ENCODE measurements at places on chromosomes 11 and 22.

GRCh38 chr11:122746050-122746478 lies 90.5 kb downstream of the UBASH3B start:
- peak; percentile 25 for DNase-seq

DNA sequence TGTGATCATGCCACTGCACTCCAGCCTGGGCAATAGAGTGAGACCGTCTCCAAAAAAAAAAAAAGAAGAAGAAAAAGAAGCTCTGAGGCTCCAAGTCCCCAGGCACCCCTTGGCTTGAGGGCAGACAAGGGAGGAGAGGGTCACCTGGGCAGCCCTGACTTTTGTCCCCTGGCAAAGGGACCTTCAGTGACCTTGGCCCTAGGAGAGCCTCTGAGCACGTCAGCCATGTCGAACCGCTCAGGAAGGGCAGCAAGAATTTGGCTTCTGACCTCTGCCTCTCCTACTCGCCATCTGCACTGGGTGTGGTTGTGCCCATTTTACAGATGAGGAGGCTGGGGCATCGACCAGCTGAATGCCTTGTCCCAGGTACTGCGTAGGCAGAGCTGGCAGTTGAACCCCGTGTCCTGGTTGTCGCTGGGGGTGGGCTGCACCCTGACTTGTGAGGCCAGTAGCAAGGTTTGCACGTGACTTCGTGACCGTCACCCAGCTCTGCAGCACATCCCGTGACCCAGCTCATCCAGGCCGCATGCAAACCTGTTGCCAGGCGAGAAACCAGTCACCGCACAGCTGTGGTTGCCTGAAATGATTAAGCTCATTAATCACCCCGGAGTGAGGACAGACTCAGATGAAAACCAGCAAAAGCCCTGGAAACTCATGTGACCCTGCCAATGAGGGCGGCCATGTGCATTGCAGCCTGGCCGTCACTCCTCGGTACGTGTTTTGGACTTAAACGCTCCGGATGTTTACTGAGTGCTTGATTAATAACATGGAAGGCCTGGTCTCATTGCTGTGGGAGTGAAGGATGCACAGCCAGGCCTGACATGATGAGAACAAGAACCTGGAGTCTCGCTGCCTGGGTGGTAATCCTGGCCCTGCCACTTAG lies 47.7 kb upstream of the PPP6R3 start:
- no peak for DNase-seq

GRCh38 chr11:29527391-29527936 lies 489.4 kb downstream of the KCNA4 start:
- DNase-seq: no peak

DNA sequence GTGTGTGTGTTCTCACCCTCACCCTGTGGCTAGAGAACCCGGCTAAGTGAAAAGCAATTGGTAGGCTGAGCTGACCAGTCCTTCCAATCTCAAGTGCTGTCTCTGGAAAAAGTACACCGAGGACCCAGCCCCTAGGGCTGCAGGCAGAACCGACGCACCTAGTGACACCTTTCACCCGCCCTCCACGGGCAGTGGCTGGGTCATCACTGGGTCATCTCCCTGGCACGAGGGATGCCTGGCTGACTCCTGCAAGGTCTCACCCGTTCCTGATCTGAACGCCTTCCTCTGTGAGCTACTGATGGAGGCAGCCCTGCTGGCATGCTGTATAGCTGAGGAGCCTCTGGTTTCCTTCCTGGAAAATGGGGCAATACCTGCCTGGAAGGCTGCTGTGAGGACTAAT lies 311.5 kb downstream of the NTM start:
- no peak for DNase-seq

- no peak for DNase-seq
Observed at GRCh38 chr11:91730620-91731019, 494.0 kb upstream of the FAT3 start.

GRCh38 chr11:115657586-115657985 lies 153.4 kb upstream of the CADM1 start:
- DNase-seq: no peak

DNA sequence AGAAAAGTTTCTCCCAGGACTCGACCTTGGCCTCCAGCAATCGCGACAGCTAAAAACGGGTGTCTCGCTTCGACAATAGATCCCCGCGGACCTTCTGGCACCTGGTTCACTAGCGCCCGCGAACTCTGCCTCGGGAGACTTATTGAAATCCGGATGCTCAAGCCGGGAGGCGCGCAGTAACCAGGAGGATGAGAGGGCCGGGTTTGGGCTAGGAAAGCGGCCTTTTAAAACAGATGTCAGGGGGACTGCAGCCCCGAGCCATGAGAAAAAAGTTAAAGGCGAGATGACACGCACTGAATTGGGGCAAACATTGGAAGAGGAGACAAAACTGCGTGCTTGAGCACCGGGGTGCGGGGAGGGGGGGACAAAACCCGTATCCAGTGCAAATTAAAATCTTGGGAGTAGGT lies 637 bp upstream of the ZBTB16 start:
- no peak for DNase-seq

DNA sequence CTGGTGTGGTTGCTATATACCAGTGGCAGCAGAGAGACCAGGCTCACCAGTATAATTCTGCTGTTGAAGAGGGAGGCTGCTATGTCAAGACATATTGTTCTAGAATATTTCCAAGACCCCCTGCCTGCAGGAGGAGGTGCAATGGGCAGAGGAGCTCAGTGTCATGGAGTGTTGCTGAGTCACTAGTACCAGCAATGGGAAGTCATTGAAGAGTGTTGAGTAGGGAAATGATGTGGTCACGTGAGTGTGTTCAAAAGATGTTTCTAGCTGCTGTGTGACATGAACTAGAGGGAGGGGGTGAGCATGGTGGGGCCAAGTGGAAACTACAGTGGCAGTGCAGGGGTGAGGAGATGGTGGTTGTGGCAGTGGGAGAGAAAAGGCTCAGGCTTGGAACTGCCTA lies 76.3 kb upstream of the BIRC3 start:
- DNase-seq: no peak

DNA sequence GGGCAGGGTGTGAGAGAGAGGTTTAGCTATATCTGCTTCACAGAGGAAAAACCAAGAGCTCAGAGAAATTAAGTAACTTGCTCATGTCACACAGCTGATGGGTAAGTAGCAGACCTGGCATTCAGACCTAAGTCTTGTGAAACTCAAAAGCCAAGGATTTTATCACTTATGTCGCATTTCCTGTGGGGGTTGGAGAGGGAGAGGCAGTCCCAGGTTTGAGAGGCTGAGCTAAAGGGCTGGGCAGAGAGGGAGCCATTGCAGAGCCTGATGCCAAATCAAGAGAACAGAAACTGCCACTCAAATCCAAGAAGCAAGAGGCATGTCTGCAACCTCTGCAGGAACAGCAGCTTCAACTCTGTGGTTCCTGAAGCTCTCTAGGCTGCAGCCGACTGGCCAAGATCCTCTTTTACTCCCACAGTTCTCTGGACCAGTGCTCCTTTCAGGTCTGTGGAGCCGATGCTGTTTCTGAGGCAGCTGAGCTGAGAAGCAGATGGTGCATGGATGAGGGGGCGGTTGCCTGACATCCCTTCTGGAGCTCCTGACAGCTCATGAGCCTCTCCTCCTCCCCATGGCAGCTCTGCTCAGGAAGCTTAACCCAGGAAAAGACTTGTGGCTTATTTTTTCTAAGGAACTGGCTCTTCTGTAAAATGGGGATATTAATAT lies 47.6 kb upstream of the NAV2 start:
- DNase-seq: no peak

- no peak for DNase-seq
Observed at GRCh38 chr22:46297151-46297812, 612 bp downstream of the GTSE1 start.

DNA sequence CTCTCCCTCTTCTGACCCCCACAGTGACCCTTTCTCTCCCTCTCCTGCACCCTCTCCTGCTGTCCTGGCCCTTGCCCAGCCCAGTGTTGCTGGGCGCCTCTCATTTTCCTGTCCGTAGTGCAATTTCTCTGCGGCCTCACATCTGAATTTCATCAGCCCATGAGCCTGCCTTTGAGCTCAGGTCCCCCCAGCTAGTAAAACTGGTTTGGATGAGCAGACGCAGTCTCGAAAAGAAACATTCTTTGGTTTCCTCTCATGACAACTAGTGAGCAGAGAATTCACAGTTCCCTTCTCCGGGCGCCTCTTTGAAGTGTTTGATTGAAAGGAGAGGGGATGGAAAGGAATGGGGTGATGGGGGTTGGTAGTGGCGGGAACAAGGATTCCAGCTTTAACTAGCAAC lies 126.0 kb upstream of the CADM1 start:
- DNase-seq: no peak

DNA sequence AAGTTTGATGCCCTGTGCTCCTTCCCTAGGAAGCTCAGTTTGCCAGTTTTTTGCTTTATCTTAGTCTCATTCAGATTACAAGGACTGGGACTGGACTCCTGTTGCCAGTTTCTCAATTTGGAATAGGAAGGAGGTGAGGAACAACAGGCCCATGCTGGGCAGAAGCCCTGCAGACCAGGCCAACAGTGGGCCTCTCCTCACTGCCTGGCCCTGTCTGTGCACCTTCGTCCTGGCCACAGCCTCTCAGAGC lies 23.7 kb downstream of the MED15 start:
- no peak for DNase-seq

DNA sequence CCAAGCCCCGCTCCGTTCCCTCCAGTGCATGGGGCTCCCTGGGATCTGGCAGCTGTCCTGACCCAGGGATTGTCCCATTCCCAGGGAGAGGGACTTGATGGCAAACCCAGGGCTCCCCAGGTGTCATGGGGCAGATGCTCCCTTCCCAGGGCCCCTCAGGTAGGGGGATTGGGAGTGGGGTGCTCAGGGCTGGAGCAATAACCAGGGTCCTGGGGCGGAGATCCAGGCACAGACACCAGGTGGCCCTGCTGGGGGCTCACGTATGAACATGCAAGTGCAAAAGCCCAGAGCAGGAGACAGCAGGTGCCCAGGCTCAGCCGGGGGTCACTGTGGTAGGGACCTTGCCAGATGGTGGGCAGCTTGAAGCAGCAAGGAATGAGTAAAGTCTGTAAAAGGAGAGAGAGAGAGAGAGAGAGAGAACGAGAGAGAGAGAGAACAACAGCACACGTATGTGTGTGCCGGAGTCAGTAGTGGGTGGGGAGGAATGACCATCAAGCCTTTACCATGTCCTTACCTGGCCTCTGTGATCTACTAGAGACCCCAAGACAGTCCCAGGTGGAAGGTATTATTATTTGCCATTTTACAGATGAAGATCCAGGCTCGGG lies 19.3 kb upstream of the MPPED1 start:
- no peak for DNase-seq

DNA sequence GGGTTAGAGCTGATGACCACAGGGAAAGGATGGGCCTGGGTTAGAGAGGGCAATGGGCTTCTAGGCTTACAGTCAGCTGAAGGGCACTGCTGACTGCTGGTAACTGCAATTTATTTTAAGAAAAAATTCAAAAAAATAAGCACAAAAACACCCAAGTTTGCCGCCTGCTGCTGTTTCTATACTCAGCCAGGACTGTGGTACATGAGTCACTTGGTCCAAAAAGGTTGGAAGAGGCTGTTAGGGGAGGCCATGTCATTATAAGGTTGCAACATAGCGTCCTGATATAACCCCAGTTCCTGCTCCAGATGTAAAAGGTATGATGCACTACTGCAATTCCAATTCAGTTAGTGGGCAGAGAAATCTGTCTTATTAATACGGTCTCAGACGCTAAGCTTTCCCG lies 98.9 kb downstream of the ETS1 start:
- no peak for DNase-seq

DNA sequence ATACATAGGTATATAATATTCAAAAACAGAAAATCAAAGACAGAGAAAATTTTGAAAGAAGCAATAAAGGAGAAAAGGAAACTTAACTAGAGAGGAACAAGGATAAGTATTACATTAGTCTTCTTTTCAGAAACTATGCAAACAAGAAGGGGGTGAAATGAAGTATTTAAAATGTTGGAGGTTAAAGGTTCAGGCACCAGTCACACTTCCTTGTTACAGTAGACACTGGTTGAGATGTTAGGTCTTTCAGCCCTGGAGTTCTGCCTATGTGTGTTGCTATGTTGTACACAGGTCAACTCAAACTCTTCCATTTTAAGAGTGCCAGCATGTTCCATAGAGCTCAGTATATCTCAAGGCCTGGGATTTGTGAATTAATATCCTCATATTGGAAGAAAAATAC lies 6.0 kb upstream of the MS4A4A start:
- no peak for DNase-seq

- DNase-seq: no peak
Observed at GRCh38 chr22:31328544-31328960, 17.6 kb downstream of the PATZ1 start.
